Spleen (tissue), 13 donors: ENCODE measurements at places on chromosomes 5 and 9. TPM values are rescaled to one million over a fixed set of nuclear protein-coding genes. Genes with fewer than 3 reads are reported as not detected.

PCDHGB1 gene
- not detected for polyA plus RNA-seq

SH3RF2 gene
- 0.11 TPM for polyA plus RNA-seq

C5orf58 gene
- polyA plus RNA-seq, result not detected

NUTM2G gene
- not detected for polyA plus RNA-seq

FXN gene
- polyA plus RNA-seq, result 13.3 TPM

GEMIN5 gene
- 3.2 TPM for polyA plus RNA-seq

CBY3 gene
- not detected for polyA plus RNA-seq

DMRT2 gene
- polyA plus RNA-seq, result not detected

RGMB gene
- polyA plus RNA-seq, result 2.1 TPM

VLDLR gene
- 1.3 TPM for polyA plus RNA-seq

CYSRT1 gene
- polyA plus RNA-seq, result 0.55 TPM
